ENCODE measurements at places on chromosomes 5 and 9.
A peak's percentile ranks its signal among the peaks of the same experiment; 100 is the strongest.

- no peak for DNase-seq
Measured at GRCh38 chr5:78326930-78327329, 32.4 kb upstream of the AP3B1 start.

- DNase-seq, result peak; percentile 4
Measured at GRCh38 chr9:90219548-90220118, 423.0 kb downstream of the DIRAS2 start.

DNA sequence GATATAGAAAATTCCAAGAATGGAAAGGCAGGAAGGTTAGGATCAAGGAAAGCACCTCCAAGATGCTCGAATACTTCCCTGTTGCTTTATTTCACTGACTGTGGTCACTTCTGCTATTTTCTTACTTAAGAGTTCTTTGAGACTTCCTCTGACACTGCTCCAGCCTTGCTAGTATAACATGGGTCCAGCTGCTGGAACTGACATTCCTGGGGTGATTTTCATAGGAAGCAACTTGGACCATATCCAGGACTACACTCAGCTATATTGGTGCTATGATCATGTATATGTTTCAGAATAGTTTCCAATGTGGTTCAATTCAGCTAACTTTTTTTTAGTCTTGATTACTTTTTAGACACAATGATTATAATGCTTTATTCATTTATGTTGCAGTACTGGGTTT, 81.6 kb upstream of the CKMT2 start:
- no peak for DNase-seq

DNA sequence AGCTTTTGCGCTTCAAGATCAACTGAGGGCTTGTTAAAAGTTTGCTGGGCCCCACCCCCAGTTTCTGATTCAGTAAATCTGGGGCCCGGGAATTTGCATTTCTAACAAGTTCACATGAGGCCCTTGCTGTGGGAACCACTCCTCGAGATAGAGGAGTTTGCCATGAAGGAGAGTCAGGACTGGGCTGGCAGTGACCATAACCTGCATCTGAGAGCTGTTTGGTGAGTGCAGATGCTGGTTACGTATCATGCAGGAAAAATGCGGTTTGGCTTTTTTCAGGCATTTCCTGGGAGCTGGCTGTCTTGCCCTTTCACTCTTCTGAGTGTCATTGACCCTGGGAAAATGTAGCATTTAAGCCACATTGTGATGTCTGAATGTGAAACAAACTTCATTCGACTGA, 9.4 kb upstream of the ANGPTL2 start:
- no peak for DNase-seq

DNA sequence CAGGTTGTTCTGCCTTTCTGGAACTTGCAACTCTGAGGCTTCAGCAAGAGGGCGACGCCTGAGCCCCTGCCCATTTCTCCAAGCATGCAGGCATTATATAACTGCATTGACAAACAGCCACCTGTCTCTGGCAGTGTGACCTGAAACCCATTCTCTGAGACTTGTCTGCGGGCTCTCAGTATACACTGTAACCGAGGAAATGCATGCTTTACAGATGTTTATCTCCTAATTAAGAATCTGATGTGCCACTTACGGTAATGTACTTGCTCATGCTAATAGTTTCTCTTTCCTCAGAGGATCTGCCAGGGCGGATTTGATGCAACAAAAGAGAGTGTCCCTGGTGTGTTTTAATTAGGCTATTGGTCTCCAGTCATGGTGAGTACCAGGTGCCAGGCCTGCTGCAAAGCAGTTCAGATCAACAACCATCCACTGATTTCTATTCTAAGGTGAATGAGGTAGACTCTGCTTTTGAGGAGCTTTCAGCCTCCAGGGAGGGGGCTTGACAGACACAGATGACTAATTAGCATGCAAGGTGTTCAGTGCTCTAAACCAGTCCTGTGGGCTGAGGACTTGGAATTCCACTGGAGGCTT, 593.7 kb upstream of the KLF4 start:
- no peak for DNase-seq
